ENCODE measurements at places on chromosomes 5 and 9.

- DNase-seq: peak; percentile 44
Observed at GRCh38 chr9:108617676-108618075, 238.1 kb downstream of the ACTL7B start.

DNA sequence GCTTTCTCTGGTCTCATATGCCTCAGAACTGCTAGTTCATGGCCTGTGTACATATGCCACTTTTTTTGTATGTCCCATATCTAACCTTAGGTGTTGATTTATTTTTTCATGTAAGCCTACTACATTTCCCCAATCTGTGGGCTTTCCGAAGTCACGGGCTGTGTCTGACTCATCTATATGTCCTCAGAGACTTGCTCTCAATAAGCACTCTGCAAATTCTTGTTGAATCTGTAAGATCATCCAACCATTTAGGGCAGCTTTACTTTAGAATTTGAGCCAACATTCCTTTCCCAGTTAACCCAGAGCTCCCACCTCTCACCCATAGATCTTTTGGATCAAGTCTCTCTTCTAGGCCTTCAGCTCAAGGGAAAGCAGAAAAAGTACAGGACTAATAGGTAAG is 263.4 kb downstream of the SEC61B start:
- peak; percentile 90 for DNase-seq

DNA sequence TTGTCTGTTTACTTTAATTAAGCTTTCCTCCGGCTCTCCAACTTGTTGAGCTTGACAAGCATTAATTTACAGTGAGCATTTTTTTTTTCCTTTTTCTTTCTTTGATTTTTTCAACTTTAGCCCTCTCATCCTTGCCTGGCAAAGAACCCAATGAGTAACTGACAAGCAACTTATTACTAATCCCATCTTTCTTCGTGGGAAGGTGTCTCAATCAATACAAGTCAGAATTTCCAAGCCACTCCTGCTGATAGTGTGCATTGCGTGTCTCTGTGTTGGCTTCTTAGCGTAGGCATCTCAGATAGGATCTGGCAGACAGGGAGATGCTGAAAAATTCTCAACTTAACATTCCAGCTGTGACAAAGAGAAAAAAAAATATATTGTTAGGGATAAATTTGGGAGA is 527.7 kb upstream of the WWC1 start:
- DNase-seq: peak; percentile 97

- no peak for DNase-seq
Observed at GRCh38 chr5:102294886-102295395, 1.1 kb downstream of the SLCO4C1 start.

All from fibroblast of skin of right biceps (primary cell).